ENCODE measurements at places on chromosomes 11 and 22.

DNA sequence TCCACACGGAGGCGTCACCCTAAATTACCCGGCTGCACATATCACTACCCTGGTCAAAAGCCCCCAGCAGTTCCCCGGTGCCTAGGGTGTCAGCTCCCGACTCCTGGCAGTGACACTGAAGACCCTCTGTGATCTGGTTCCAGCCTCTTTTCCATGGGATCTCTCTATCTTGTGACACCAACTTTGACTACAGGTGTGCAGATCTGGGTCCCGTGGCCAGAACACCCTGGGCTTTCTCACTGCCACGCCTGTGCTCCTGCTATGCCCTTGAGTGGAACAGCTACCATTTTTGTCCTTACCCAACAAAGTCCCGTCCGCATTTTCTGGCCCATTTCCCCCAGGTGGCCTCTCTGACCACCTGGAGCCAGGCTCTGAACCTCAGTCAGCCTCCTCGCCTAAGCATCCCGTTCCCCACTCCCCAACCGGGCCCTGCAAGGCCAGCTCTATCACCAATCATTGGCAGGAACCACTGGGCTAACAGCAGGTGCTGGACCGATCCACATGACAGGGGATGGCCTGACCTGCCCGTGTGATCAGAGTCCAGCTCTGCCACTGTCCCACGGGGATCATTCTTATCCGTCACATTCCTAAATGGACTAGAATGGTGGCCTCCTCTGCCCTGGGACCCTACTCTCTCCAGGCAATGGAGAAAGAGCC is 20.7 kb upstream of the CBX7 start:
- DNase-seq: no peak

DNA sequence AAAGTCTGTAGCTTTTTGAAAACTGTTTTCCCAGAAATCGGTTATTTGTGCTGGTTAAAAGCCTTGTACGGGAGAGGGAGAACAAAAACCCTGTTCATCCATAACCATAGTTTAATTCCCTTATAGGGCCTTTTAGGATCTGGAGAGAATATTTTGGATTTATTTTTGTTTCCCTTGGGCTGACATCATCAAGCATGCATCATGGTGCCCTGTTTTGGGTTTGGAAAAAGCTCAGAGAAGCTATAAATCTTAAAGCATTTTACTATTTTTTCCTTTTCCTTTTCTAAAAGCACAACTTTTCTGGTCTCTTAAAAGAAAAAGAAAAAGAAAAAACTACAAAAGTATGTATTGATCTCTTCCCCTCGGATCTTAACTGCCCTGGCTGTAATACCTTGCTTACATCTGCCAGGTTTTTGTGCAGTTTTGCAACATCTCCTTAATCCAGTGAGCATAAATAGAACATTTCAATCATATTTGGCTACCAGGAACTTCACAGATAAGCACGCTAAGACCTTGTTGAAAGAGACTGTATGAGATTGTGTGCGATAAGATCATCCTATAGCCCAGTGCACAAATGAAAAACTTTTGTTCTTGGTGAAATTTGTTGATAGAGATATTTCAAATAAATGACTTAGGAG is 88.0 kb downstream of the ZBTB16 start:
- DNase-seq: no peak

GRCh38 chr11:12402025-12402424 is 24.7 kb downstream of the PARVA start:
- no peak for DNase-seq

DNA sequence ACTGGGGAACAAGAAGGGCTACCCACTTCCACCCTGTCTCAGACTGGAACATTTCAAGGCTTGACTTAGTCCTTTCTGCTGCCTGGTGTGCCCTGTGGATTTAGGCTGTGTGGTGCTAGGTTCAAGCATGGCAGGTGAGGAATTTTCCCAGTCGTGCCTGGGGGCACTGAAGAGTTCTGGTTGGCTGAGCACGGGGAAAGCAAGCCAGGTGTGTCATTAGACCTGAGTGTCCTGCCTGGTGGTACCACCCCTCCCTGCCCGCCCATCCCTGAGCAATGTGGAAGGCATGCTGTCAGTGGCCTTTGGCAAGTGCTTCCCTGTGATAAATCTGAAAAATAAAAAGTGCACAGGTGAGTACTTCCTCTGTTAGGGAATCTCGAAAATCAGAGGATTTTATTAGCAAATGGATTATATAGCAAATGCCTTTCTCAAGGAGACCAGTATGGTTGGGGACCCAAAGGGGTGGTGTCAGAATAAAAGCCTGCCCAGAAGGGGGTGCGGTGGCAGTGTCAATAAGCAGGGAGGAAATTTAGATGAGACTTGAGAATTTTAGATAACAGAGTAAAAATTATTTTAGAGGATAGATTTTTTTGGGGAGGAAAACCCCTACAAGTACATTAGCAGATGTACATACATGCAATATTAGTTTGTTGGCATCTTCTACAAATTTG is 22.8 kb downstream of the TEAD1 start:
- no peak for DNase-seq

DNA sequence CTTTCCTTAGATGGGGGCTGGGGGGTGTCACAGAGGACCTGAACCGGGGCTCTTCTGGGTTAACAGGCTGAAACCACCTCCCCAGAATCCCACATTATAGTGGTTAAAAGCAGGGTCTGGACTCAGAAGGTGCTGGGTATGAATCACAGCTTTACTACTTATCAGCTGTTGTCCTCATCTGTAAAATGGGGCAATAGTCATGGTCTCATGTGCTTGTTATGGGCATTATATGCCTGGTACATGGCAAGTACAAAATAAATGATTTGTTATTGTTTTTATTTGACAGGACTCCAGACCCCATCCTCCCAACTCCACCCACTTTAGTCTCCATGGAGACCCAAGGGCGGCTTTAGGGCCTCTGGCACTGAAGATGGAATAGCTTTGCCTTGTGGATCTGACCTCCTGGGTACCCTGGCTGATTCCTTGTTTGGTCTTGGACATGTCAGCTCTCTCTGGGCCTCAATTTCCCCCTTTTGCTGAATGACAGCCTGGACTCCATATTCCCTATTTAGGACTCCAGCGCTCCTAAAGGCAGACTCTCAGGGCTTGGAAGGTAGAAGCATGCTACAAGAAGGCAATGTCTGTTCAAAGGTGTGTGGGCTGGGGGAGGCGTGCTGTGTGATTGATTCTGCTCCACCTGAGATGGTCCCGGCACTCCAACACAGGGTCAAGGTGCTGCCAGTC is 812 bp upstream of the SMTN start:
- no peak for DNase-seq

- no peak for DNase-seq
Measured at GRCh38 chr22:38802671-38803121, 8.8 kb upstream of the DNAL4 start.

DNA sequence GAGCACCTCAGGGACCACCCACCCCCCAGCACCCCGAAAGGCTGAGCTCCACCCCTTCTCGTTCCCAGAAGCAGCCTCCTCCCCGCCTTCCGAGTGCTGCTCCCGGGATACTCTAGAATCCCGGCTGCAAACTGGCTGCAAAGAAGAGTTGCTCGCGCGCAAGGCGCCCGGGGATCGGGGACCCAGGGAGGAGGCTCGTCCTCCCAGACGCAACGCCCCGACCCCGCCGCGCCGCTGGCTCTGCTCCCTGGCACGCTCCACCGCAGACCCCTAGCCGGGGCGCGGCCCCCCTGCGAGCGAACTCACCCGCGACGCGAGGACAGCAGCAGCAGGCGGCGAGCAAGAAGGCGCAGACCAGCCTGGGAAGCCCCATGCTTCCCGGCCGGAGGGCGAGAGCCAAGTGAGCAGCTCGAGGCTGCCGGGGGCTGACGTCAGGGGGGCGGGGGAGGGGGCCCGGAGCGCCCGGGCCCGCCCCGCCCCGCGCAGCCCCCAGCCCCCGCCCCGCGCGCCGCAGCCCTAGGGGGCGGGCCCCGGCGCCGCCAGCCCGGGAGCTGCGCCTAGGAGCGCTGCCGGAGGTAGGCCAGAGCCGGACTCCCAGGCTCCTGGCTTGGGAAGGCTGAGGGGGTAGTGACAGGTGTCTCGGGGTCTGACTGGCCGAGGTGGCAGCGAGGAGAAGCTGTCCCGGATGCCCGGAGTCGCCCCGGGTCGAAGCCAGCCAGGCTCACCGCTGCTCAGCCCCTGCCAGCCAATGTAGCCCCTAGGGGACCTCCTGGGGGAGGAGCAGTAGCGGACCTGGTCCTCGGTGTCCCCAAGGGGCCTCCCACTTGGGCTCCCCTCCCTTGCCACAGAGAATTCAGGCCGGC is at the start of gene MCAM:
TSS of gene MCAM (minus strand) at position 402 of the 863 bp plus-strand sequence. CDS start at position 373, 29 bp downstream.
- no peak for DNase-seq

DNA sequence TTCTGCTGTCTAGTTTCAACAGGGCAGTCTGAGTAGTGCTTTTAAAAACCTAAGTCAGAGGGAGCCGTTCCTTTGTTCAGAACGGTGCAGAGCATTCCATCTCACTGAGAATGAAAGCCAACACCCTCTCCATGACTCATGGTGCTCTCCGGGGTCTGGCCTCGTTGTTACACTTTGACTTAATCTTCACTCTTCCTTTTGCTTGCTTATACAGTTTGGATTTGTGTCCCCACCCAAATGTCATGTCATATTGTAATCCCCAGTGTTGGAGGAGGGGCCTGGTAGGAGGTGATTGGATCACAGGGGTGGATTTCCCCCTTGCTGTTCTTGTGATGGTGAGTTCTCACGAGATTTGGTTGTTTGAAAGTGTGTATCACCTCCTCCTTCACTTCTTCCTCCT is 292.2 kb downstream of the ST3GAL4 start:
- no peak for DNase-seq

- no peak for DNase-seq
Measured at GRCh38 chr22:40966726-40967085, 15.5 kb downstream of the RBX1 start.
